ENCODE measurements at places on chromosomes 5 and 9. TPM values are rescaled to one million over a fixed set of nuclear protein-coding genes. Genes with fewer than 3 reads are reported as not detected.

Gene AFAP1L1
- total RNA-seq: 13.3 TPM

- no peak overlapping the region for H3K4me3 ChIP-seq
- peak overlapping the region; percentile 85 for H3K27ac ChIP-seq
- no peak for DNase-seq
Observed at GRCh38 chr5:172897481-172898217, 61.6 kb upstream of the RPL26L1 start.

Gene SGCD
- 6.2 TPM for total RNA-seq

Gene RNF208
- total RNA-seq: 1.8 TPM

Gene RORB
- total RNA-seq: 0.33 TPM

DNA sequence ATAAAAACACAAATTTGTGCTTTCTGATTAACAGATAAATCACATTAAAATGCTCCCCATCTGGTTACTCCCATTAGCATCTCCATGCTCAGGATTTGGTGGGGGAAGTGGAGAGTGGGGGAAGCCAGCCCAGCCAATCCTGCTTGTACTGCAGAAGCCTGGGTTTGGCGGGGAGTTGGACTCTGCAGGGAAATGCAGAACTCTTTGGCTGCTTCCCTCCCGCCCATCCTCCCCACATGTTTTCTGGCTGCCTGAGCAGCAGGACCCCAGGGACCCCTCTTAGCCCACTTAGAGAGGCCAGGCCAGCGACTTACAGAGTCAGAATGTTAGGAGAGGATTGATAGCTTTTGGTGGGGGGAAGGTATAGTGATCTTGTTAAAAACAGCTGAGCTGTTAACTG is 59.5 kb upstream of the FOXI1 start:
- no peaks in the 10 kb centered on the region for H3K4me1 ChIP-seq
- no peaks in the 10 kb centered on the region for H3K36me3 ChIP-seq
- DNase-seq: no peak
- H3K27ac ChIP-seq: no peak overlapping the region
- no peaks in the 10 kb centered on the region for H3K27me3 ChIP-seq

Gene ANKRD34B
- not detected for total RNA-seq

Gene TXNDC8
- total RNA-seq: not detected

DNA sequence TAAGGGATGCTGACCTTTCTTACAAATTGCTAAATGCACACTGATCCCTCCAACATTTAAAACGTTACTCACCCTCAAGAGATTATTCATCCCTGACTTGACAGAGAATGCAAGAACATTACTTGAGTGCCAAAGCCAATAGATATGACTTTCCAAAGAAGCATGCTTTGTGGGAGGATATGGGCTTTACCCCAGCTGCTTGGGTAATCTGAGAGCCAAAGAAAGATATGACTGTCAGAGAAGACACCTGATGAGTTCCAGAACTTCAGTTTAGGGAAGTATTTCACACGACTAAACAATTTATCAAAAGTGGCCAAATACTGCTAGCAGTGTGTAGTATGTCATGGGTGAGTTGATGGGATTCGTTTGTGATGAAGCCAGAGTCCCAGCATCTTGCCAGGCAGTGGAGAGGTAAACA is 7.4 kb upstream of the SPDL1 start:
- H3K4me3 ChIP-seq: no peak overlapping the region
- H3K27me3 ChIP-seq: no peaks in the 10 kb centered on the region
- no peaks in the 10 kb centered on the region for H3K36me3 ChIP-seq
- no peaks in the 10 kb centered on the region for H3K4me1 ChIP-seq
- no peak overlapping the region for H3K27ac ChIP-seq
- DNase-seq: no peak

GRCh38 chr5:10977011-10977410 is 216.0 kb upstream of the DAP start:
- H3K36me3 ChIP-seq: no peaks in the 10 kb centered on the region
- no peaks in the 10 kb centered on the region for H3K4me1 ChIP-seq
- H3K27ac ChIP-seq: no peak overlapping the region

GRCh38 chr9:121778252-121779225 is 127.1 kb downstream of the DAB2IP start:
- H3K4me3 ChIP-seq: no peak overlapping the region
- no peaks in the 10 kb centered on the region for H3K4me1 ChIP-seq
- no peak overlapping the region for H3K27ac ChIP-seq
- no peak for DNase-seq

Gene TNC
- total RNA-seq: 58.0 TPM

DNA sequence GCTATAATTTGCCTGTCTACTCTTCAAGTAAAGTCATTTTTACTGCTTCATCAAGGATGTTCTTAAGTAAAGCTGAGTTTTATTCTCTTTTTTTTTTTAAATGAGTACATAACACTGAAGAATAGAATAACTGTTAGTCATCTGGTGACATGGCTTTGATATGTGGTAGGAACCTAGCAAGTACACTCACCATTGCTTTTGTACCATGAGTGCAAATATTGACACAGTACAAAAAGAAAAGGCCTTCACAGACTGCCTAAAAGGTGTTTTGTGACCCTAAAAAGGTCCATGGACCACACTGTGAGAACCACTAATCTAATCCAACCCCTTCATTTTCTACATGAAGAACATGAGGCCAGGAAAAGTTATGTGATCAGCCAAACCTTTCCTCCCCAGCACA is 55.0 kb downstream of the ECPAS start:
- H3K27me3 ChIP-seq: no peaks in the 10 kb centered on the region
- no peak overlapping the region for H3K4me3 ChIP-seq
- H3K4me1 ChIP-seq: no peaks in the 10 kb centered on the region
- H3K36me3 ChIP-seq: no peaks in the 10 kb centered on the region
- no peak for DNase-seq

DNA sequence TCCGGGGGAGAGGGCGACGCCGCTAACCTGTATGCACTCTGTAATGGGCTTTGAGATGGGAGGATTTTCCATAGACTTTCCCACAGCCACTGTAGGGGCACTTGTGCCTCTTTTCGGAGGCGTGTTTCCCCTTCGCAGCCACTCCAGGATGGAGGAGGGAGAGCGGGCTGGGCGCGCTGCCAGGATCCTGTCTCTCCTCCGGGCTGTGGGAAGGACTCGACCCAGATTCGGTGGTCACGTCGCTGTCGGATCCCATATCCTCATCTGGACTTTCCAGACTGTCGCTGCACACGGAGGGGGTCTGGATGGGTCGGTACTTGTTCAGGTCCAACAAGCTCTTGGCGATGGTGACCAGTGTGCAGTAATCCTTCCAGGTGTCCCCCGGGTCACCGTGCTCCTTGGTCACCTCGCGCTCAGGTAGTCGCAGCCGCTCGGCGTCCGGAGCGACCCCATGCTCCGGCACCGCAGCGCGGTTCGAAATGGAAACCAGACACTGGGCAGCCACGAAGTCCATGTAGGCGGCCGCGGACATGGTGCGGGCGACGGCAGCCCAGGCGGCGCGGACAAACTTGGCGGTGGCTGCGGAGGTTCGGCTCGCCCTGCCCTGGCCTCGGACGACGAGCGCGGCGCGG is 1.5 kb downstream of the KLF9 start:
- peak; percentile 88 for DNase-seq
- H3K27me3 ChIP-seq: no peaks in the 10 kb centered on the region
- H3K4me3 ChIP-seq: peak overlapping the region; percentile 98
- H3K4me1 ChIP-seq: no peaks in the 10 kb centered on the region

Gene DDX4
- total RNA-seq: not detected

Gene IFNB1
- not detected for total RNA-seq

GRCh38 chr9:88390371-88390990 is 2.2 kb downstream of the SPIN1 start:
- no peaks in the 10 kb centered on the region for H3K4me1 ChIP-seq
- H3K36me3 ChIP-seq: no peaks in the 10 kb centered on the region
- no peak for DNase-seq
- peak overlapping the region; percentile 95 for H3K4me3 ChIP-seq
- H3K27me3 ChIP-seq: no peaks in the 10 kb centered on the region
- peak overlapping the region; percentile 97 for H3K27ac ChIP-seq

GRCh38 chr5:8340739-8341344 is 471.9 kb downstream of the MTRR start:
- no peak overlapping the region for H3K4me3 ChIP-seq
- no peak for DNase-seq
- H3K36me3 ChIP-seq: no peaks in the 10 kb centered on the region
- no peak overlapping the region for H3K27ac ChIP-seq
- H3K4me1 ChIP-seq: no peaks in the 10 kb centered on the region

- peak overlapping the region; percentile 26 for H3K4me3 ChIP-seq
- H3K4me1 ChIP-seq: no peaks in the 10 kb centered on the region
- H3K27me3 ChIP-seq: no peaks in the 10 kb centered on the region
Observed at GRCh38 chr5:141422742-141423291, 2.0 kb downstream of the PCDHGA11 start.

- H3K4me3 ChIP-seq: no peak overlapping the region
- H3K36me3 ChIP-seq: no peaks in the 10 kb centered on the region
- no peaks in the 10 kb centered on the region for H3K27me3 ChIP-seq
- H3K27ac ChIP-seq: no peak overlapping the region
- no peak for DNase-seq
Observed at GRCh38 chr9:87039809-87040392, 92.6 kb upstream of the GAS1 start.

Gene PCDHA10
- total RNA-seq: 6.4 TPM

GRCh38 chr5:61333321-61333953 is 1.4 kb downstream of the ZSWIM6 start:
- H3K27ac ChIP-seq: peak overlapping the region; percentile 77
- DNase-seq: no peak
- H3K4me3 ChIP-seq: peak overlapping the region; percentile 90
- no peaks in the 10 kb centered on the region for H3K27me3 ChIP-seq
- H3K4me1 ChIP-seq: no peaks in the 10 kb centered on the region

- H3K27ac ChIP-seq: no peak overlapping the region
- DNase-seq: no peak
- no peak overlapping the region for H3K4me3 ChIP-seq
- H3K36me3 ChIP-seq: no peaks in the 10 kb centered on the region
- H3K4me1 ChIP-seq: no peaks in the 10 kb centered on the region
- no peaks in the 10 kb centered on the region for H3K27me3 ChIP-seq
Observed at GRCh38 chr5:80554646-80555045, 15.4 kb downstream of the ANKRD34B start.

DNA sequence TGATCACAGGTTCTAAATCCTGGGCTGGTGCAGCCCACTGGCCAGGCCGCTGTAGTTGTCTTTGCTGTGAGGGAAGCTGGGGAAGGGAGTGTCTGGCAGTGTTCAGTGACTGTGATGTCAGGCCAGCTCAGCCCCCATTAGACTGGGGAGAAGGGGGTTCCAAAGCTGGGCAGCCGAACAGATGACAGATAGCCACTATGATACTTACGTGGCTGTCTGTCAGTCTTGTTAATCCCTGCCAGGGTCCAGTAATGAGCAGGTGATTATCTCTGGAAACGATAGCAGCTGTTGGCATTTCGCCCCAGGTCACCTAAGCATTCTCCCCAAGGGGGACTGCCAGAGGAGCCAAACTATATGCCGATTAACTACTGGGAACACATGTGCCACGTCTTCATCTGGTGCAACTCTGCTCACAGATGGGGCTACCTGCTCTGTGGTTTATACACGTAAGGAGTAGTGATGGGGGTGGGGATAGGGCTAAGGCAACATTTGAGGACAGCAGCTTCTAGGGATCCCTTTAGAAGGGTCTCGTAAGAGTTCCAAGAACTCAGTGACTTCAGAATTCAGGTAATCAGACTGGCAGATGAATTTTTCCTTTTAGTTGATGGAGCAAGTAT is 396.3 kb downstream of the KDM4C start:
- DNase-seq: no peak
- no peaks in the 10 kb centered on the region for H3K4me1 ChIP-seq
- H3K27ac ChIP-seq: no peak overlapping the region
- no peaks in the 10 kb centered on the region for H3K36me3 ChIP-seq

DNA sequence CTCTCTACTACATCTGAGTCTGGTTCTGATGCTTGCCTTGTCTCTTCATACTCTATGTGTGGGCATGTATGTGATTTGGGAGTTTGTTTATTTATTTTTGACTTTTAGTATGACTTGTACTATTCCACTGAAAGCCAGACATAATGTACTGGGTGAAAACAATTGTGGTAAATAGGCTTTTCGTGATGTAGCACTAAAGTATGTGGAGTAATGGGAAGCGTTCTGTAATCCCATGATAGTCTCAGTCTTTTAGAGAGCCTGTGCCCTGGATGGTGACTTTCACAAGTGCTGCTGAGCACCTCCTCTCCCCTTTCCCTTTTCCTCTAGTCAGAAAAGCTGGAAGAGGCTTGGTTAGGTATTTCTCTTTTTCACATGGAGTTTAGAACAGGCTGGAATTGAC is 85.8 kb upstream of the S1PR3 start:
- no peaks in the 10 kb centered on the region for H3K4me1 ChIP-seq
- H3K36me3 ChIP-seq: no peaks in the 10 kb centered on the region
- no peak for DNase-seq
- H3K27ac ChIP-seq: no peak overlapping the region
- no peak overlapping the region for H3K4me3 ChIP-seq

Measured in breast epithelium (tissue), 4 donors.